ENCODE measurements at places on chromosomes 3 and 15.

DNA sequence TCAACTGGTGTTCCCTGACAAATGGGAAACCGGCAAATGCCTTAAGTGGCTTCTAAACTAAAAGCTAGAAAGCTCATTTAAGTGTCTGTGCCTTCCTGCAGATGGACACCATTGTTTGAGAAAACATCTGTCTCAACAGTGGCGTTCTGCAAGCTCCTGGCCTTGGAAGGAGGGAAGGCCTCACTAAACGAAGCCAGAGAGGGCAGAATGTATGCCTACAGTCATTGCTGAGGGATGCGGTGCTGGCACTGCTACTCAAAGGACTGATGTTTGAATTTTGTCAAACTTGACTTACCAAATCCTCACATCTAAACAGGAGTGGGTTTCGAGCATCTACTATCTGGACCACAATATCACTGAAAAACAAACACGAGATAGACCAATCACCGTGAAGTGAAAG is 12.2 kb downstream of the LSG1 start:
- no peak for DNase-seq

GRCh38 chr3:128488991-128489673 is 3.9 kb downstream of the GATA2 start:
- DNase-seq: no peak

DNA sequence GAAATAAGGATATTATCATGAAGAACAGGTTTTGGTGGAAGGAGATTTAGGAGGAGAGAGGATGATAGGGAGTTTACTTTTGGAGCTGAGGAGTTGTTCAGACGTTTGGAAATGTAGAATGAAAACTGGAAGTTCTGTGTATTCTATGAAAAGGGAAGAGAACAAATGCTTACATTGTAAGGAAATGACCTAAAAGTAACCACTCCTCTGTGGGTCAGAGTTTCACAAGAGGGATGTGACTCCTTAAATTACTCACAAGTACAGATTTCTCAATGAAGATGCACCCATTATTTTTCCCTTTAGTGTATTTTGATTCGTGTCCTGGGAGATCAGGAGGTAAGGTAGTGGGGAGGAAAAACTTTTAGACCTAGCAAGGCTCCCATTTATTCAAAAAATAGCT is 4.0 kb downstream of the RNF13 start:
- no peak for DNase-seq

- no peak for DNase-seq
Measured at GRCh38 chr3:37041546-37042195, 48.4 kb downstream of the MLH1 start.

GRCh38 chr3:141830508-141830907 is 45.9 kb upstream of the ATP1B3 start:
- DNase-seq: no peak

GRCh38 chr15:73870700-73871408 is 2.5 kb upstream of the TBC1D21 start:
- no peak for DNase-seq

GRCh38 chr3:61194892-61195538 is 56.2 kb downstream of the FHIT start:
- DNase-seq: no peak

Measured in stimulated activated CD8-positive, alpha-beta memory T cell treated with anti-CD3 and anti-CD28 coated beads, Interleukin-12 subunit alpha, Interleukin-12 subunit beta, amount 100 ng/mL, for 1 hour (primary cell).